ENCODE measurements at places on chromosomes 4 and X.

DNA sequence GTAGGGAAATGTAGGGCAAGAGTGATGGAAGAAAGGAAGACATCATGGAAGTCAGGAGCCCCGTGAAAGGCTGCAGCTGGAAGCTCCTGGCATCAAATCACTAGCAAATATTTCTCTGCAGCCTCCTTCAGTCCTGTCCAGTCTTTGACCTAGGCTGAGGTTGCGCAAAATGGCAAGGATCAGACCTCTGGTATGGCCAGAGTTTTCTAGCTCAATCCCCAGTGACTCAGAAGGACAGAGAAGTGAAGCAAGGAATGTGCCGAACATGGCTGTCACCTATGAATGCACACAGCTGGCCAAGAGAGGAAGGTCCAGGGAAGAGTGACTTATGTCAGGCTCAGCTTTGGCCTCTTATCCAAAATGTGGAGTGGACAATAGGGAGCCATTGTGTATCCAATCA is 71.1 kb upstream of the PHOX2B start:
- no peak for DNase-seq

- no peak for DNase-seq
These were observed 125.9 kb downstream of the MFAP3L start for GRCh38 chr4:169900241-169900845.

GRCh38 chrX:55787063-55787462 is 69.5 kb downstream of the RRAGB start:
- DNase-seq, result no peak

DNA sequence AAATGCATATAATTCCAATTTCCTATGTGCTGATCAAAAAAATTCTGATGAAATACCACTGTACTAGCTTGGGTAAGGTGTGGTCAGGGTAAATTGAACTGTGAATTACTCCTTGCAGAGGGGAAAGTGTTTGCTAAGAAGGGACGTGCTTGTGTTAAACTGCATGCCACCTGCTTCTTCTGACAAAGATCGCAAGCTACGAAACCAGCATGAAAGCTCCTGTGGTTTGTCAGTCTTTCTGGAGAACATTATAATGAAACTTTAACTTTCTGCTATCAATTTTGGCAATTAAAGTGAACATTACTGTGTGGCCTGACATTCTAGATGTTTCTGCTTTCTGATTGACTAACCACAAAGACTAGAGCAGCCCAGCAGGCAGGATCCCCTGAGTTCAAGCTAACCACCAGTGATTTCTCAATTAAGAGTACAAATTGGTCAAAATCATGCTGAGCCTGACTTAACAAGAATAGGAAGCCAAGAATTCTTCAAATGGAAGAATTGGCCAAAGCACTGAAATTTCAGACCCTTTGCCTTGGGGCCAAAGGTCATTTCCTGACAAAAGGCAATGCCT is 239.0 kb downstream of the SLITRK2 start:
- DNase-seq, result no peak

DNA sequence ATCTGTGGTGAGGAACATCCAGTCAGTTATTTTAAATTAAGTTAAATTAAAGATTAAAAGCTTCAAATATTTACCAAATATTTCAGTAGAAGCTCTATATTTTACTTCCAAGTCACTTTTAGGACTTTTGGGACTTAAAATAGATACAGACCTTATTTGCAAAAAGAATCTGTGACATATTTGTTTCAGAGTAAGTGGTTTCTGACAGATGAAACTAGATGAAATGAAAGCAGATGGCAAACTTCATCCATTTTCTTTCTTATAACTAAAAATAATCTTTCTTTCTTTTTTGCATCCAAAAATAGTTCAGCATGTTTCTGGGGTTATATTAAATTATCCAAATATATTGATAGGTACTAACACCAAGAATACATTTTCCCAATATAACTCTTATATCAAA is 6.6 kb upstream of the UTP3 start:
- no peak for DNase-seq

- peak; percentile 92 for DNase-seq
These were observed 168.3 kb downstream of the SPRY1 start for GRCh38 chr4:123564758-123565346.

DNA sequence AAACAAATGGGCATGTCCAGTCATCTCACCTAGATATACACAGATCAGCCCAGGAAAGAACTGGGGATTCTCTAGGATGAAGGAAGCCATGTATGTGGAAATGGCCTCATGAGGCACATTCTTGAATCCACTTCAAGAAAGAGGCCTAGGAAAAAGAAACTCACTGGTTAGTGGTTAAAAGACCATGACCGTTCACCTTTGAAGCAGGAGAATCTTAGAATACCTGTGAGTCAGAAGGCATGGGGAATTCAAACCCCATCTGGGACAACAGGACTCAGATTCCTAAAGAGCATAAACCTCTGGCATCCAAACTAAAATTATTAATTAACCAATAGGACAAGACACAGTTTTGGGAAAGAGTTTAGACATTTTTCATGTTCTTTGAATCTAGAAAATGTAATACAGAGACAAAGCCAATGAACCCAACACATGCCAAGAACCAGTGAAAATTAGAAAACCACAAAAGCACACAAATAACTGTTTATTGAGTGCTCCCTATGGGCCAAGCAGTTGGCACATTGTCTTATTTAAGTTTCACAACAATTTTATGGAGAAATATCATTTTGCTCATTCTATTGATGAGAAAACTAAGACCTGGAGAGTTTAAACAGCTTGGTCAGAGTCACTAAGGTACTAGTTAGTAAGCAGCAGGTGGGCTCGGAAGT is 97.5 kb downstream of the NPNT start:
- DNase-seq, result no peak

DNA sequence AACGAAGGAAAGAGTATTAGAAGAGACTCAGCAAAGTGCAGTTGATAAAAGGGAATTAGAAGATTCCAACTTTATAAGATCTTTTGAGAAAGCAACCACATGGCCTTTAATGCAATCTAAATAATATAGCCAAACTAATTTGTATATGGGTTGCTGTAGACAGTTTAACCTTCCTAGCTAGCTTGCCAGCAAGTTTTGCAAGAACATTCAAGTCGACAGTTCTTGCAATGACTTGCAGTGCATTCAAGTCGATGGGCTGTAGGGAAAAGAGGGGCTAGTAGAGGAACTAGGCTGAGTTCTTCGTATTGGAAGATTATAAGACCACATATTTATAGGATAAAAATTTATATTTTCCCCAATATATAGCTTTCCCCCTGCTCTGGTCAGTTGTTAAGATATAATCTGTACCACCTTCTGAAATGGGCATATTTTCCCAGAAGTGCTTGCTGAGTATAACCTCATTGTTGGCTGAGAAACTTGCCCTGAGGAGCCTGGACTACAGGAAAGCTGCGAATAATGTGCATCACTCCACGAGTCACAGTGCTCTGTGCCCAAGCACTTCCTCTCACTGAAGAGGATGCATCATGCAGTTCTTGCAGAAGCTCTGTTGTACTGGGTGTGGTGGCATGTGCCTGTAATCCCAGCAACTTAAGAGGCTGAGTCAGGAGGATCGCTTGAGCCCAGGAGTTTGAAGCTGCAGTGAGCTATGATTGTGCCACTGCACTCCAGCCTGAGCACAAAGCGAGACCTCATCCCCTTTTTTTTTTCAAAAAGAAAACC is 56.7 kb downstream of the DOCK11 start:
- DNase-seq, result no peak

- DNase-seq, result no peak
These were observed 3.2 kb downstream of the RPS6KA3 start for GRCh38 chrX:20263474-20263873.

GRCh38 chr4:110668463-110669235 is 45.8 kb upstream of the PITX2 start:
- no peak for DNase-seq

DNA sequence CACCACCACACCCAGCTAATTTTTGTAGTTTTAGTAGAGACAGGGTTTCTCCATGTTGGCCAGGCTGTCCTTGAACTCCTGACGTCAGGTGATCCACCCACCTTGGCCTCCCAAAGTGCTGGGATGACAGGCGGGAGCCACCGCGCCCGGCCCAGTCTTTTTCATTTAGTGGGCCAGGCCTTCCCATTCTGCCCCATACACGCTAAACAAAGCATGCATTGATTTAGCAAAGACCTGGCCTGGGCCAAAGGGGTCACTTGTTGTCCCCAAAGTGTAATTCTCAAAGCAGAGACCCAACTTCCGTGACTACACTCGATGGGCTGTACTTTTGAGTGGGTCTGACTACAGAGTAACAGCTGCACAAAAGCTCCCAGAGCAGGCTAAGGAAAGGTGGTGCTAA is 29.2 kb downstream of the CNGA2 start:
- DNase-seq, result no peak

GRCh38 chr4:3396600-3396999 is 45.2 kb upstream of the HGFAC start:
- DNase-seq, result no peak

- DNase-seq, result no peak
These were observed 35.2 kb upstream of the CCNG2 start for GRCh38 chr4:77121736-77122240.

GRCh38 chr4:61571761-61572559 is 371.8 kb downstream of the ADGRL3 start:
- DNase-seq, result no peak

- no peak for DNase-seq
These were observed 97.4 kb upstream of the MYOZ2 start for GRCh38 chr4:119038116-119038841.

- no peak for DNase-seq
These were observed 931.0 kb upstream of the INTU start for GRCh38 chr4:126701756-126702155.

DNA sequence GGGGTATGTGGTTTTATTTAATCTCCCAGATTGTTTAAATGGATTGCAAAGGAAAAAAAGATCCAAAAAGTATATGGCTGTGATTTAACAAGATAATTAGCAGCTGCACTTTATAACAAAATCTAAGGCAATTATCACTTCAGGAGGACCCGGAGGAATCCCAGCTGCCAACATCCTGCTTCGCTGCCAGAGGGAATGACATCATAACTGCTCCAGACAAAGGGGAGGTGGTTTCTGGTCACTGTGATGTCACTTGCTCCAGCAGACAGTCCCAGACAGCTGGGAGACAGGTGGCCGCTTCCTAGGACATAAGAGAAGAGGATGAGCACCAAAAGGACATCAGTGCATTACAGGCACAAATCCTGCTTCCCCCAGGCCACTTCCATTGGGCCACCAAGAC is 371.0 kb downstream of the BCOR start:
- DNase-seq, result no peak

DNA sequence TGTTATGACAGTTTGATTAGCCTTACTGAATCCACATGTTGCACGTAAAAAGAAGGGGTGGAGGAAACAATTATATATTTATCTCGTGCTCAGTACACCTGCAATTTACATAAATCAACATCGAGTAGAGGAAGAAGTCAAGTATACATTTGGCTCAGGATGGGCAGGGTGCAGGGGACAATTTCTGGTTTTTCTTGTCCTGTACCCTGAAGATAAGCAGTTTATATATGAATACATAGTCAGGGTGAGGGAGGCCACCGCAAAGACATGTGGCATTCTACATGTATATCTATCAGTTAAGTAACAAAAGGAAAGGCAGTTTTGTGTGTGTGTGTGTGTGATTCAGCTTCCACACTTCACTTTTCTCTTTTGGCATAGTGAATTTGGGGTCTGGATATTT is 11.1 kb upstream of the EREG start:
- no peak for DNase-seq

- DNase-seq, result peak; percentile 85
These were observed at the start of the genes RCHY1 and THAP6 for GRCh38 chr4:75514131-75514948. RCHY1 (minus strand) TSS chr4:75514403; CDS start chr4:75514286, 117 bp downstream. THAP6 (plus strand) TSS chr4:75514473; CDS start chr4:75515453, 980 bp downstream.

GRCh38 chr4:176002007-176002613 is 63.5 kb upstream of the WDR17 start:
- no peak for DNase-seq

- no peak for DNase-seq
These were observed 492.5 kb downstream of the GALNTL6 start for GRCh38 chr4:172305698-172306097.

DNA sequence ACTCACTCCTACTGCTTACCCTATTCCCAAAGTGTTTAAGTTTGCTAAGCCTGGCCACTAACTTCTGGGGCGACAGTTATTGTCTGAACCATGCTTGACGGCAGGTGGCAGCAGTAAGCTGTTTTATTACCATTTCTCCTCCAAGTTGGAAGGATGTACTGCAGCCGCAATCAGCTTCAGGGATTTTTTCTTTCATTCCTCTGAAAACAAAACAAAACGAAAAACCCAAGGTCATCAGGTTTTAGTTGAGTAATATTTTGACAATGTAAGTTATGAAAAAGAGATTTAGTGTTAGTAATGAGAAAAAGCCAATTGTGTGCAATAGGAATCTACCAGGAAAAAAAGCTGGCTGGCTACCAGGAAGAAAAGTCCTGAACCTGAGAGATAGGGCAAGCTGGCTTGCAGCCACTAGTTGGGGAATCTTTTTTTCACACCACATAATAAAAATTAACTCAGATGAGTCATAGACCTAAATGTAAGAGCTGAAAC is 13.2 kb upstream of the RAB9B start:
- peak; percentile 0 for DNase-seq

DNA sequence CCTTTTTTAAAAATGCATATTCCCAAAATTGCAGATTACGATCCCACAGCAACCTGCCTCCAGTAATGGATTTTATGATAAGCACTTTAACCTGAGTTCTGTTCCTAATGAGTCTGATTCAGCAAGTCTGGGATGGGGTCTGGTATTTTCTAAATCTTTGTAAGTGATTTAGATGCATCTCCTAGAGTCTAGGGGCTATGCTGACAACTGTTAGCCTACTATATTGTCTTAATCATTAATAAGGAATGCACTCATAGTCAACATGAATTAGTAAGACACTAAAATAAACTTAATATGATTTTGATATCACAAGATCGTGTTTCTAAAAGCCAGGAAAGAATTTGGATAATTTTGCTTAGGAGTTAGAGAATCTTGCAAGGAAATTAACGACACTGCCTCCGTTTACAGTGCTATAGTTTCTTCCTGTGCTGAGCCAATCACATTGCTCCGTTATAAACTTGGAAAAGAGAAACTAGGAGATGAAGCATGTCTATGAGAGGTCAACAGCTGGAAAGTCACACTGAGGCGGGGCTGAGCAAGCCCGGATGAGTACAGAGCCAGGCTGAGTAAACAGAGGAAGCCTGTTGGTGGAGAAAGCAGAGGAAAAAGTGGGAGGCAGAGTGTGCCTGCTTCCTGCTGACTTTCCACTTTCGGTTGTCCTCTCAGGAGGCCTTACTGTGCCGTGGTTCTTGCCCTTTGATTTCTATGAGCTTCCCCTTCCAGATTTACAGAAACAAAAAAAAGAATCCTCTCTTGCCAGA is 5.4 kb downstream of the SCARB2 start:
- peak; percentile 91 for DNase-seq

GRCh38 chr4:70559924-70560323 is 32.1 kb upstream of the AMBN start:
- no peak for DNase-seq

GRCh38 chr4:53015681-53016080 is 153.6 kb downstream of the RASL11B start:
- DNase-seq, result peak; percentile 41
